ENCODE measurements at places on chromosomes 7 and 10.

DNA sequence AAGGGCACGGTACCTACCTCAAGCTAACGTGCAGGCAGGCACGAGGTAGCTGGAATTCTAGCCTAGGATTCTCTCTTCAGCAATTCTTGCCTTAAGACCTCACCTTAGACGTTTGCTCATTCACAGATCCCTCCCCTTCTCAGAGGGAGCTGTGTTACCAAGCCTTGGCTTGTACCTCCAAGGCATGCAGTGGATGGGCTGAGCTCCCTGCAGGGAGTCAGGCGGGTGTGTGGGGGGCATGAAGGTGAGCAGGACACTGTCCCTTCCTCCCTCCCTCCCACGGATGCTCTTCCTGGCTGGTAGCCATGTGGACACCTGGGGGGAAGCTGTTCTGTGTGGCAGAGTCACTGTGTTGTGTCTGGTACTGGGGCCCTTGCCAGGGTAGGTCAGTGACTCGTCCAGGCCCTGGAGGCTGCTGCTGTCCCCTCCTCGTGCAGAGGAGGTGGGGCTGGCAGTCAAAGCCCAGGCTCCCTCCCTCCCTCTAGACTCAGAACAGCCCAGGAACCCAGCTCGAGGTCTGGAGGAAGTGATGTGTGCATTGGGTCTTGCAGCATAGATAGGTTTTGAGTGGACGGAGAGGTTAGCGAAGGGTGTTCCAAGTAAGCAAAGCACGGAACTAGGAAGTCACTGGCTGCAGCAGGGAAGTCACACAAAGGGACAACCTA, 222.2 kb upstream of the SH2B2 start:
- DNase-seq, result no peak

- DNase-seq, result no peak
Measured at GRCh38 chr10:89301232-89301631, 614 bp upstream of the IFIT2 start.

DNA sequence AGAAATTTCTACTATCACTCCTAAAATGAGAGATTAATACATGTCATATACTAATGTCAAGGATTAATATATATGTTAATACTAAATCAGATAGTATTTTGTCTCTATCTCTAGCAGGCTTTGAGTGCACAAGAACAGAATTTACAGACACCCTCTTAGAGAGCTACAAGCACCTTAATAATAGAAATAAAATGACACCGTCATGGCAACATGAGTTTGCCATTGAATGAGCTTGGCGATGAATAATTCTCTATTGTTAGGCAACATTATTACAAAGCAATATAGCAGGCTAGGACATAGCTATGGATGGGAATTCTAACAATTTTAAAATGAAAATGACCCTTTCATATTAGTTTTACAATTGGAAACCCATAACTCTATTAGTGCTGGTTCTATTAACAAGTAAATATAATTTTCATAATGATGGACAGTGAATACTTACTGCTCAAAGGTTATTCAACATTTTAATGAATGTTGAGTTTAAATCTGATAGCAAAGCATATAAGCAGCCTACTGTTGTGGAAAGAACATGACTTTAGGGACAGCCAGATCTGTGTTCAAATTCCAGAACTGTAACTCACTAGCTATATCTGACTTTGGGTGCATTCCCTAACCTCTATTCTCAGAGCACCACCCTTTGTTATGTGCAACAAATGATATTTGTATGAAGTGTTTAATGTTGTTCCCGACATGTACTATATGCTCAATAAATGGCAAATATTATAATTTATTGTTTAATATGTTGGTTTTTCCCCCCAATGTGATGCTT, 184.5 kb upstream of the DKK1 start:
- DNase-seq, result no peak

DNA sequence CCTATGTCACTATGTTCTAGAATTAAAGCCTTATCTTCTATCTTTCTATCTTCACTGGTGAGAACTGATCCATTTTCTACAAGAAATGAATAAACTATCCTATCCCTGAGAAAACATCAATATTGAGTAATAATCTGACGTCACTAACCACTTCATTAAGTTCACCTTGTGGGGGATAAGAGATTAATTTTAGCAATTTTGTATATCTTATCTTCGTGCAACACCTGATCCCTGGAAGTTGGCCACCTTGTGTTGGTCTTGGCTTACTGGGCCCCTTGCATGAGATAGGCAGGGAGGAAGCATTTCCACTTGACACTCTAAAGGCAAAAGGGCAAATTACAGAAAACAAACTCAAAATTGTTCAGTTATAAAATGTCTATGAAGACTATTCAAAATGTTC, 20.1 kb upstream of the OR6B1 start:
- no peak for DNase-seq

DNA sequence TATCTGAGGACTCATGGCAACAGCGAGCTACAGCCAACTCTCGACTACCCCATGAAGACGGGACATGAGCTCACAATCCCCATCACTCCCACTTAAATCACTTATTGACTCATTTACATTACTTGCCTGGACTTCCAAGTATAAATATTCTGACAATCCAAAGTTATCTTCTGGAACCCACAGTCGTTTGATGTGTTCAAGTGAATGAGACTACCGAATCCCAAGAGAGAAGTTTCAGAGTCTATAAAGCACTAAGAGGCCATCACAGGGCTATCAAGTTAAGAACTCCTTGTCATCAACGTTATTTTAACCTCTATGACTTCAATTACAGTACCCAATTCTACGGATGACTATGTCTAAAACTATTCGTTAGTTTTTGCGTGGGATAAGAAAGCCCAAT, 11.5 kb upstream of the ANAPC16 start:
- DNase-seq, result no peak

GRCh38 chr7:28410628-28411531, 1.4 kb upstream of the CREB5 start:
- DNase-seq, result no peak
